Activated CD8-positive, alpha-beta T cell treated with anti-CD3 and anti-CD28 coated beads, Interleukin-2, amount 10 ng/mL, durations not matched to agents 7 days and 5 days (primary cell): ENCODE measurements at places on chromosomes 1 and 21.

DNA sequence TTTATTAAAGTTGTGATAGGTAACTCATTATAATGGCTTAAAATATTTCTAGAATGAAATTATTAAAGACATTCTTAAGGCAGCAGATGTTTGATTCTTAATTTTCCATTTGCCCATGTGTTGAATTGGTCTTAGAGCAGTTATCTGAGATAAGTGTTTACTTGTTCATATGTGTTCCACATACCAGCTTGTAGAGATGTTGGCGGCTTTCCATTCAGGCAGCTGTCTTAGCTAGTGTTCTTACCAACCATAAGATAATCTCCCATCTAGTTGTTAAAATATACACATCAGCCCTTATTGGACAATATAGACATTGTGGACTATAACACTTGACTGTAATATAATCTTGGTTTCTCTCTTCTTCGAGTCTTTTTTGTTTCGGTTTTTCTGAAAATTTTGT, 1372.9 kb upstream of the ADGRL2 start:
- DNase-seq: no peak

DNA sequence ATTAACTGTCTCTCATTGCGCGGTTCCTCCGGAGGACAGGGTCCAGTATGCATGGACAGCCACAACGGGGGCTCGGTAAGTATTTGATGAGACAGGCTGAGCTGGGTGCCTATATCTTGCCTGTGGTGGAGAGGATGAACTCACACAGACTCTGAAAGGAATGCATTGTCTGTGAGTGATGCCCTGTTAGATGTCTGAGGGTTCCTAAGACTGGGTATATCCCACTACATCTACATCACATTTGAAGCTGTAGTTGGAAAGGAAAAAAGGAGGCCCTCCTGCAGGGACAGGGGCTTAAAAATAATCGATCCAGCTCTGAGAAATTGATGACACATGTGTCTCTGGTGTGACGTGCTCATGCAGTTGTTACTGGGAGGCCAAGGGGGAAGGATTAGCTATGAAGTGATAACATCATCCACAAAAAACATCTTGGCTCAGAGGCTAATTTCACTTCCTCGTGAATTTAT, 1.9 kb downstream of the ADARB1 start:
- no peak for DNase-seq

- no peak for DNase-seq
Measured at GRCh38 chr21:27564684-27565301, 597.9 kb upstream of the ADAMTS5 start.

DNA sequence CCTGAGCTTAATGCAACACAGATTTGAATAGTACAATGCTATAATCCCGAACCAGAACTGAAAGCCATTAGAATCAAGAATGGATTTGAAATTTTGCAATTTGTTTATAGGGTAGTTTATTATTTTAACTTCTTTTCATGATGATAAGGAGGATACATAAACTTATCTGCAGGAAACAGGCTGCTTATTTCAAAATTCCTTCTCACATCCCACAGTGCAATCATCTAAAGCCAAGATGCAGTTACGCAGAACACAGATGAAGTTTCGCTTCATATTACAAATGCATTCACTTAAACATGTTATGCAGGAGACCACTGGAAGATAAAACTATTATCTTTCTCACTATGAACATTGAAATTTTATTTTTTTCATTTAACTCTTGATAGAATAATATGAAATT, 1019.6 kb downstream of the PLA2G4A start:
- DNase-seq: no peak

GRCh38 chr1:2887941-2888855, 86.7 kb upstream of the TTC34 start:
- DNase-seq: no peak

DNA sequence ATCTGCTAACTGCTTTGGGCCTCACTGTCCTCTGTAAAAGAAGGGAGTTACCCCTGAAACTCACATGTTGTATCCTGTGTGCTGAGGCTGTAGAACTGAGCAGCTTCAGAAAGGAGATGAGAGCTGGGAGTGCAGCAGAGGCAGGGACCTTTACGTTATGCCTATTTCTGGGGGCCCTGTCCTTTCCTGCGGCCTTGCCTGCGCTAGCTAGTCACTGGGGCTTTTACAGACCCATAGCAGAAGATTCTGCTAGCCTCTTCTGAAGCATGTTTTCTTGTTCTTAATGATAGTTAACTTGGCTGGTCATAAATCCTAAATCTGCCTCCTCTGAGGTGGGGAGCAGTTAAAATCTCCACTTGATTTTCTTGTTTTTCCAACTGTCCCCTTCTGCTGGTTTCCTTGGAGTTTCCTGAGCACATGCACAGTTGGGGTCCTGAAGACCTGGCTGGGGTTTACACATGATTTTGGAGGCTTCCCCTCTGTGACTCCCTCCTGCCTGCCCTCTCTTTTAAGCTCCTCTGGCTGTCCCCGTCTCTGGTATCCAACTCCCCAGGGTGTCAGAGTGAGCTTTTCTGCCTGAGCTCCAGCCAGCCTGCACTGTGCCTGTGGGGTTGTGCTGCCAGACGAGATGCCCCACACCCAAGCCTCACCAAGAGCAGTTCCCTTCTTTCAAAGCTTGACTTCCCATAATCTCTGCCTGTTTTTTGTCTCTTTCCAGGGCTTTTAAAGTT, 76.6 kb downstream of the NOS1AP start:
- no peak for DNase-seq

- DNase-seq: no peak
Measured at GRCh38 chr1:206441336-206441967, 28.8 kb upstream of the IKBKE start.

GRCh38 chr1:203547771-203548421, 53.9 kb downstream of the OPTC start:
- DNase-seq: no peak

GRCh38 chr21:26425576-26425975, 147.5 kb downstream of the CYYR1 start:
- no peak for DNase-seq

DNA sequence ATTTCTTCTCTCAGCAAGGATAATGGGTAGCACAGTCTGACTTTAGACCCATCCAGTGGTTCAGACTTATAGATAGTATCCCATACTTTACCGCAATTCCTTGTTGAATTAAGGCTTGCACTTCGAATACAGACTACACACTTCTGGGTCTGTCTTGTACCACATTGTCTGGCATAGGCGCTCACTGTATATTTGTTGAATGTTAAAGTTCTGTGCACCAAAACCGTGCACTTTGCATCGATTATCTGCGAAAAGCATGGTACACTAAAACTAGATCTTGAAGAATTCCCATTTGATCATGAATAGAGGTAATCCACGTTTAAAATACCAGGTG, 556 bp upstream of the RYR2 start:
- no peak for DNase-seq

DNA sequence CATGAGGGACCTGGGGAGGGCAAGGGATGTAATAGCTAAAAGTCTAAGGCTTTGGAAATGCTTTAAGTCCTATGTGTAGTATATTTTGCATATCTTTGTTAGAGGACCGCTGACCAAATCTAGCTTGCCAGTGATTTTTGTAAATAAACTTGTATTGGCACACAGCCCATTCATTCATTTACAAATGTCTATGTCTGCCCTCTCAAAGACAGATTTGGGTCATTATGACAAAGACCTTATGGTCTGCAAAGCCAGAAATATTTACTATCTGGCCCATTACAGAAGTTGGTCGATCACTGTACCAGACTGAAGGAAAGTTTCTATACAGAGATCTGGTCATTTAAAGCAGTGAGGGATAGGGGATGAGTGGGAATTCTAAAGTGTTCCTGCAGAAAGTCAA, 120.1 kb upstream of the RAVER2 start:
- DNase-seq: no peak

DNA sequence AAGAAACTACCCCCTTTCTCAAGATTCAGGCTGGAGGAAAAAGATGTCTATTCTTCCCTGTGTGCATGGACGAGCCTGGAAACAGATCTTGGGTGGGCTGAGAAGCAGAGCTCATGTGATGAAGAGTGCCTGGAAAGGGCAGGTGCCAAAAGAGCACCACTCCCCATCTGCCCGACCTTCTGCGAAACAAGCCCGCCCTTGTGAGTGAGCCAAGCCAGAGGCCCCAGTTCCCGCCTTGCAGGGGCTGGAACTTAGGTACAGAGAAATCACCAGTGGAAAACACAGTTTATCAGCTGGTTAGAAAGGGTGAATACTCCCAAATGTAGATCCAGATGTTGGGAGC, 26.7 kb upstream of the A3GALT2 start:
- no peak for DNase-seq

DNA sequence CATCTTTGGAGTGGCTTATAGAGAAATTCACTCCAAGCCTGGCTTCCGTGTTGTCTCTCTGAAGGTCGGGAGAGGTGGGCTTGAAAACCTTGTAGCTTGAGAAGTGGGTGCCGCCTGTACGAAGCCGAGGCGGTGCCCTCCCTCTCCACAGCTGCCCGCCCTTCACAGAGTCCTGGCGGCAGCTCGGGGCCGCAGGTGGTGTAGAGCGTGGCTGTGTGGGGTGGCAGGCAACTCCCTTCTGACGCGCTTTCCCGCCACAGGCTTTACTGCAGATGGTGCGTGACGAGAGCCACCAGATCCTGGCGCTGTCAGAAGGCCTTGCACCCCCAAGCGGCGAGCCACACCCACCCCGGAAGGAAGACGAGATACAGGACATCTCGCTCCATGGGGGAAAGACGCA, 33.1 kb upstream of the DIP2A start:
- peak; percentile 88 for DNase-seq

- DNase-seq: no peak
Measured at GRCh38 chr1:30919025-30919881, 10.7 kb upstream of the SDC3 start.
